ENCODE measurements at places on chromosomes 12 and 14.

GRCh38 chr12:6632026-6632983 lies 3.5 kb downstream of the LPAR5 start:
- peak; percentile 38 for DNase-seq

DNA sequence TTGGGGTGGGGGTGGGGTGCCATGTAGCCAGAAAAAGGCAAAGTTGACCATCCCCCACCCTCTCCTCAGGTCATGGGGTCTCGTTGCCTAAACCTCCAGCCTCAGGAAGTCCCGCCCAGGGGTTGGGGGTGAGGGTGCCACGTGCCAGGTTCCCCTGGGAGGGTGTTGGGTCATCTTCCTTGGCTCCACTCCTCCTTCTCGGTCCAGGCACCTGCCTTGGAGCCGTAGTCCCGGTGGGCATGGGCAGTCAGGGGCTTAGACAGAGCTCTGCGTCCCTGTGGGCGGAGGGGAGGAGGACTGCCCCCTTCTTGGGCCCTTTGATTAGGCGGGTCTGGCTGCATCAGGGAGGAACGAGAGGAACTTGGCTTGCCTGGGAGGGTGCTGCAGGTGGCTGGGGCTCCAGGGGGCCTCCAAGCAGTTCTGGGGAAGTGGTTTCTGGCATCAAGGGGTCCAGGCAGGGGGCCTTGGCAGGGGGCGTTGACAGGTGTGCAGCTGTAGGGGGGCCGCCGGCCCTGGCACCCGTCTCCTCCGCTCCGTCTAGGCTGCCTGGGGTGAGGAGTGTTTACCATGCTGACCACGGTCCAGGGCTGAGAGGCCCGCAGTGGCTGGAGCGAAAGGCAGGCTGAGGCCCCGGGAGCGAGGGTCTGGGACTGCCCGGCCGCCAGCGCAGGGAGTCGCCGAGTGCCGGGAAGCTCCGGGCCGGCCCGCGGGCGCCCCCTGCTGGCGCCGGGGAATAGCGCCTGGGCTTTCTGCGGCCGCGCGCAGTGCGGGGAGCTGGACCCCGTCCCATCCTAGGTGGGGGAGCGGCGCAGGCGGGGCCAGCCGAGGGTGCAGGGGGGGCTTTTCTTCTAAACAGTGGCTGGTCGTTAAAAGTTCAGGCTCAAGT lies 7.9 kb downstream of the SETD1B start:
- DNase-seq, result peak; percentile 60

DNA sequence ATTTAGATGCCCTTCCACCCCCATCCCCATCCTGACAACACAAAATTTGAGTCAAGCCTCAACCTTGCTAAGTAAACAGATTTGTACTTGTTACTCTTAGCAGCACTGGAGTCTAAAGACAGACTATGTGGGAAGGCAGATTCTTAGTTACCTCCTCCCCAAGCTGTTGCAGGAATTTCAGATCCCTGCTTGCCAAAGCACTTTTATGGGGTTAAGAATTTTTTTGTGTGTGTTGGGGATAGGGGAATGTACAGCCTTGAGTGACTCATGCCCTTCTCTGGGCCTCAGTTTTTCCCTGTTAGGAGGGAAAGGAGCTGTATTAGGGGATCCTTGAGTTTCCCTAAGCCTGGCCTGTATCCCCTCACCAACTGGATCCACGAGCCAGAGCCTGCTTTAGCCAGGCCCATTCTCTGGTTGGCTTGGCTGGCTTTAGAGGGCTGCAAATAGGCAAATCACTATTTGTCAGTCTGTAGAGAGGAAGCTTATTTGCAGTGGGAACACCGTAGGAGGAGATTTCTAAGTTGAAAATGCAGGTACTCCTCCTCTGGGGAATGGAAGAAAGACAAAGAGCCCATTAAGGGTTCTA lies 27.7 kb upstream of the RNU6-8 start:
- no peak for DNase-seq

- no peak for DNase-seq
These were observed 29.3 kb upstream of the RASSF8 start for GRCh38 chr12:25929142-25929541.

- DNase-seq, result no peak
These were observed 166.0 kb downstream of the RPS29 start for GRCh38 chr14:49420201-49420600.

DNA sequence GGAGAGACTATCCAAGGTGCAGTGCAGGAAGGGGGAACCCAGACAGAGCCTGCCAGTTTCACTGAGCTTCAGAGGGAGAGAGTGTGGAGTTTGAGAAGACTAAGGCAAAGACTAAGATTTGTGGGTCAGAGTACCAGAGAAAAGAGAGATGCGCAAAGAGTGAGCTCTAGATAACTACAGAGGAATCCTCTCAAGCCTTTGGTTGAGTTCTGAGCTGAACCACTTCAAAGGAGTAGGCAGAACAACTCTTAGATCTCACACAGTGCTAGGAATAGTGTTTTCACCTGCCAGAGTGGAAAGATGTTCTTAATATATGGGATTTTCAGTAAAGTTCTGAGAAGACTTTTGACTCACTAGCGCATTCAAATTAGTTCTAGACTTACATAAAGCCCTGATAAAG lies 10.7 kb upstream of the M6PR start:
- no peak for DNase-seq

- DNase-seq, result no peak
These were observed 25.9 kb downstream of the CD9 start for GRCh38 chr12:6226002-6226678.

- no peak for DNase-seq
These were observed 16.1 kb upstream of the NUDT14 start for GRCh38 chr14:105197211-105197641.

DNA sequence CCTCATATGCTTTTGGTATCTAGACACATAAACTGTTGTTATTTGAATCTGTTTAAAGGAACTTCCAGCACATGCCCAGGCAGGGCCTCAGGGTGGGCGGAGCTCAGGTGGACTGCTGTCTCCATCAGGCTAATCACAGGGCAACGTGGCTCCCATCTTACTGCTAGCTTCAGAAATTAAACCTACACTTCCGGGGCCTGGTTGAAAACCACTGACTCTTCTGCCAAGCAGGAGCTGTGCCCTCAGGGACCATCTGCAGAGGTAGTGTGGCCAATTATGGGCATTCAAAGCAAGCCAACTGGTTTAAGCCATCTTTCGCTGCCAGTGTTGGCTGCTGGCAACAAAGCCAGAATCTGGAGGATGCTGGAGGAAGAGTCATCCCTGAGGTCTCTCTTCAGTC lies 97.5 kb downstream of the TMX1 start:
- DNase-seq, result no peak

DNA sequence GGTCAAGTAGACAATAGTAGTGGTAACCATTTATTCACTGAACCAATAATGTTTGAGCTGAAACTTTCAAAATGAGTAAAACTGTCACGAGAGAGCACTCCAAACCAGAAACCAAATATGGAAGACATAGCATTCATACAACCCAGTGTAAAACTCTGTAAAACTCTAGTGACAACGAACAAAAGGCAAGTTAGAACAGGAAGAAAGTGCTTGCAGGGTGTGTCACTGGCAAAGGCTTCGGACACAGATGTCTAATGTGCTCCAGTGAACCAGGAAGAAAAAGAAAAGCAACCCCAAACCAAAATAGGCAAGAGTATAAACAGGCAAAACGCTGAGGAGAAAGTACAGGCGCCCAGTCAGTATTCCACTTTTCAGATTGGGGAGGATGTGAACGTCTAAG lies 79.3 kb upstream of the FZD10 start:
- no peak for DNase-seq

DNA sequence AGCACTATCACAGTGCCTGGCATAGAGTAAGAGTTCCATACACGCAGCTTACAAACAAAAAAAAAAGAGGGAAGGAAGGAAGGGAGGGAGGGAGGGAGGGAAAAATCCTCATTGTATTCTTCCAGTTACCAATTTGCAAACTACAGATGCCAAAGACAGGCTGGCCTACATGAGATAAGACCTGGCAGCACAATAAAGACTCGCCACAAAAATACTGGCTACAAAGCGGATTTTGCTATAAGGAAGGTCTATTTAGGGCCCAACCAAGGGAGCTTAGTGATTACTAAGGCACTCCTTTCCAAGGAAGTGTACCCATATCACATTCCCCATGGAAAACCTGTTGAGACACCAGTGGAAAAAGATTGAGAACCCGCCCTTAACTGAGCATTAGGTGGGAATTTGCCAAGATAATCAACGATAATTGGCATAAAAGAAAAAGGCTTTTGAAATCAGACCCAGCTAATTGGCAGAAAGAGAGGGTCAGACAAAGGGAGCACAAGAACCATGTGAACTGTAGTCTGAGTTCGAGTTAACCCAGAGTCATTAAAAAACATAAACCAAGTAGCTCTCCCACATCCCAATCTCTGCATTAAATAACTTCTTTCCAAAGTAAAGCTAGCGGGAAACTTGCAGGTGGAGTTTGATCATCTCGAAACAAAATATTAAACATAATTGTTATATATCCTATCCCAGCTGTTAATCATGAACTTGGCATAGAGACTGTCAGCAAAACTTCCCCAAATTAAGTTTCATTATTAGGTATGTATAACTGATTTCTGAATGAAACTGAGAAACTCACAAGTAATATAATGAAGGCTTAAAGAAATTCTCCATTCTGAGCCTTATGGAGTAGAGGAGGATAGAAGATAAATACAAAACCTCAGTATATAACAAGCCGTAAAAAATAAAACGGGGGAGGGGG lies 50.1 kb downstream of the PHLDA1 start:
- DNase-seq, result no peak

DNA sequence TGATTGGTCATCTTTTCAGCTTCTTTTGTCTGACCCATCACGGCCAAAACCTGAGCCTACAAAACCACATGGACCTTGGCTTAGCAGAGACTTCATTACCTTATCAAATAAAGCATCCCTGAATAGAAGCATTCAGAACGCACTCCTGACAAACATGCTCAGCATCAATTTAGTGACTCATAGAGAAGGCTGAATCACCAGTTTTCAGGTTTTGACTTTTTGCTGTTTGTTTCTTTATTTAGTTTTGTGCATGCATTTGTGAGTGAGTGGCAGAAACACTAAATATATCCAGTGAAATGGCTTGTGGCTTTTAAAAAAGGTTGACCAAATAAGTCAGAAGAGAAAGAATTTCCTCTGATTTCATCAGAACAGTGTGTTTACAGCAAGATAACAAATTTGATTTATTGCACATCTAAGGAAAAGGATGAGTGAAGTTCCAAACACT lies 19.0 kb upstream of the OVCH1 start:
- no peak for DNase-seq

DNA sequence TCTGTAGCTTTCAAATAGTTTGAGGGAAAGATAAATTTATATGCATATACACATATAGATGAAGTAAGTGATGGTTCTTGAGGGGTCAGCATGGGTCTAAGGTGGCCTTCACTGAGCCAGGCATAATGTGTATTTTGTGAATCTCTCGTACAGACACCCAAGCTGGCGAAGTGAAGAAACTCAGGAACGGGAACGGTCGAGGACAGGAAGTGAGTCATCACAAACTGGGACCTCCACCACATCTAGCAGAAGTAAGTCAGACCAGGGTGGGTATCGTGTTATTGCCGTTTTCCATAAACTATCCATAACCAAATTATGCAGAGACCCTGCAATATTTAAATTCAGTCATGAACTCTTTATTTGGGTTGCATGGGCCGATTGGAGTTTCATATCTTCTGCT lies 15.4 kb upstream of the TNS2 start:
- no peak for DNase-seq

- DNase-seq, result no peak
These were observed 22.9 kb downstream of the DICER1 start for GRCh38 chr14:95134304-95134933.

DNA sequence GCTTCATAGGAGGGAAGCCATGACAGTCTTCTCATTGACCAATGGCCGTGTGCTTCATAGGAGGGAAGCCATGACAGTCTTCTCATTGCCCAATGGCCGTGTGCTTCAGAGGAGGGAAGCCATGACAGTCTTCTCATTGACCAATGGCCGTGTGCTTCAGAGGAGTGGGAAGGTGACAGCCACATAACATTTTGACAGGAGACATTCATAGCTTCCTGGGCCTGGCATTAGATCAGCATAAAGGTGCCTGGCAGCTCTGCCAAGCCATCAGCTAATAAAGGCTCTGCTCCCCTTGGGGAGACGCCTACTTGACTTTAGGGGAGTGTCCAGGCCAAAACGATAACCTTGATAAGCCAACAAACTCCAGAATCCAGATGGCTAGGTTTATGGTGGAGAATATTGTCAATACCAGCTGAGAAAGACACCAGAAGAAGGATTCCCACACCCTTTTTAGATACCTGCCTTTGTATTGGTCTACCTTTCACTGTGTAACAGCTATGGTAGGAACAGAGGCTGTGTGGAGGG lies 274.0 kb upstream of the FKBP4 start:
- DNase-seq, result no peak

- DNase-seq, result peak; percentile 51
These were observed 723 bp downstream of the KIF21A start for GRCh38 chr12:39441963-39442830.

GRCh38 chr12:71645268-71645667 lies 18.4 kb downstream of the ZFC3H1 start:
- DNase-seq, result no peak

- no peak for DNase-seq
These were observed 1.7 kb upstream of the KLC1 start for GRCh38 chr14:103627073-103628025.

- no peak for DNase-seq
These were observed 34.4 kb upstream of the TSPAN9 start for GRCh38 chr12:3042826-3043225.

DNA sequence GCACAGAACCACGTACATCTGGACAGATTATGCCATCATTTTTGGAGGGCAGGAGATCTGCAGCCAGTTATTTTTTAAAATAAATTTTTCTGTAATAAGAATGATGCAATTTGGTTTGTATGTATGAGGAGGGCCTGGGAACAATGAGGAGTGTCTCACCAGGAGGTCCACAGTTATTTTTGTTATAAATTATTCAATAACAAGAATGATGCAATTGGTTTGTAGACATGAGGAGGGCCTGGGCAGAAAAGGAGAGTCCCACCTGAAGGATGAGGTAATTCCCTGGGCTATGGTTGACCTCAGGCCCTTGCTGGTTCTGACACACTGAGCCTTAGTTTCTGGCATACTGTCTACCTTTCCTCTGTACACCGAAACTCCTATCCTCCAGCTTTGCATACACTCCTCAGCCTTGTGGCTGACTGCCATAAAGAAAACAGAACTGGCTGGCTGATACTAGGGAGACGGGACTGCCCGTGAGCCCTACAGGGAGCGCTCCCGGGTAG lies 9.0 kb upstream of the DCD start:
- no peak for DNase-seq

Measured in activated T-cell treated with anti-CD3 and anti-CD28 coated beads for 4 hours (primary cell).